ENCODE measurements at places on chromosomes 11 and 22.

GRCh38 chr22:31957970-31958594 is 13.7 kb downstream of the YWHAH start:
- DNase-seq = no peak

DNA sequence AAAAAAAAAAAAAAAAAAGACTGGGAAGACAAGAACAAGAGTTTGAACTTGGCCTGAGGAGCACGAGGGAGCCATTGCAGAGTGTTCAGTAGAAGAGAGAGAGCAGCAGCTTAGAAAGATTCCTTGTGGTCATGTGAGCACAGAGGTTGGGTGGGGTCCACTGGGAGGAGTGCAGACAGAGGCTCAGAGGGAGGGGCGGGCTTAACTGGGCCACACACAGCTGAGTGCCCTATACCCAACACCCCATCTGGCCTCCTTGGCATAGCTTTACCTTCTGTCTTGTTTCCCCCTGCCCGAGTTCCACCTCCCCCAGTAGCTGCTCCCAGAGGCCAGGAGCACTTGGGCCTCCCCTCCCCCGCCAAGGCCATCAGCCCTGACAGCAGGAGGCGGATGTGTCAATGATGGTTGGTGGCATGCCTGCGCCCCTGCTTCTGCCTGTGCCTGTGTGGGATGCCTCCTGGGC is 12.1 kb downstream of the C11orf86 start:
- no peak for DNase-seq

DNA sequence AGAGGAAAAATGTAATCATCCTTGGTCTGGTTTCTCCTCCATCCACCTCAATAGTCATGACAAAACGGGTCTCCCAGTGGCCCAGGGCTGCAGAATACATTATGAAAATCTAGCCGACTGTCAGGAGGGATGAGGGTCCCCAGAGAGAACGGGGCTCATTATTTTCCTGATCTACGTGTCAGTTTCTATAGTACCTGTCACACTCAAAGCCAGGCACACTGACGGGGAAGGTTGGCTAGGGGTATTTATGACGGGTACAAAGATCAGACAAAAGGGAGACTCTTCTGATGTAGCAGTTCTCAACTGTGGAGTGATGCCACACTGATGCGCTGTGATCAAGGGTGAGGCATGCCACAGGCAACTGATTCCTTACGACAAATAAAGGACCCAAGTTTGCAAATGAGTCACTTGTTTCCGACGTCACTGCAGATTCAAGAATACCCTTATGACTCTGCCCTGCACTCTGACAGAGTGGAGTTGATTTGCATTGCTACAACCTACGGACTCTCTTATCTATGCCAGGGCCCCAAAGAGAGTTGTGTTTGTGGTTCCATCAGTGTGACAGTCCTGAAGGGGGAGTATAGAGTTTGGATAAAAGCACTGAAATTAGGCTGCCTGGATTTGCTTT is 188.2 kb upstream of the TBCEL start:
- DNase-seq = no peak

GRCh38 chr11:16408619-16409018 is 52.3 kb upstream of the SOX6 start:
- DNase-seq = no peak

GRCh38 chr22:48660790-48661740 is 1166.6 kb downstream of the BRD1 start:
- DNase-seq = no peak

GRCh38 chr11:134072844-134073243 is 4.0 kb downstream of the JAM3 start:
- DNase-seq = no peak

- no peak for DNase-seq
Measured at GRCh38 chr11:33775832-33776470, 1.6 kb upstream of the FBXO3 start.

DNA sequence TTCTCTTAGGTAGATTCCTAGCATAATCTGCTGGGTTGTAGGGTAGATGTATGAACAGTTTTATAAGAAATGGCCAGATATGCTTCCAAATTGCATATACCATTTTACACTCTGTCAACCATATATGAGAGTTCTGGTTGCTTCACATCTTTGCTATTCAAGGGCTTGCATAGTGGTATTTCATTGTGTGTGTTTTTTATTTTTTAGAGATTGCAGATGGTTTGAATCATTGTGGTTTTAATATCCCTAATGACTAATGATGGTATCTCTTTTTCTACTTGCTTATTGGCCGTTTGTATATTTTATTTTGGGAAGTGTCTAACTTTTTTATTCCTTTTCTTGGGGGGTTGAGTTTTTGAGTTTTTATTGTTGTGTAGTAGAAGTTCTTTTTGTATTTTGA is 26.9 kb downstream of the RNF214 start:
- DNase-seq = no peak
